Activated T-cell treated with anti-CD3 and anti-CD28 coated beads, Interleukin-2, amount 50 U/mL, for 72 hours (primary cell): ENCODE measurements at places on chromosomes 2 and 18. TPM values are rescaled to one million over a fixed set of nuclear protein-coding genes. Genes with fewer than 3 reads are reported as not detected.

IL36RN gene
- total RNA-seq, result not detected

CD28 gene
- 206 TPM for total RNA-seq

SIX3 gene
- not detected for total RNA-seq

RRM2 gene
- total RNA-seq, result 222 TPM

DNA sequence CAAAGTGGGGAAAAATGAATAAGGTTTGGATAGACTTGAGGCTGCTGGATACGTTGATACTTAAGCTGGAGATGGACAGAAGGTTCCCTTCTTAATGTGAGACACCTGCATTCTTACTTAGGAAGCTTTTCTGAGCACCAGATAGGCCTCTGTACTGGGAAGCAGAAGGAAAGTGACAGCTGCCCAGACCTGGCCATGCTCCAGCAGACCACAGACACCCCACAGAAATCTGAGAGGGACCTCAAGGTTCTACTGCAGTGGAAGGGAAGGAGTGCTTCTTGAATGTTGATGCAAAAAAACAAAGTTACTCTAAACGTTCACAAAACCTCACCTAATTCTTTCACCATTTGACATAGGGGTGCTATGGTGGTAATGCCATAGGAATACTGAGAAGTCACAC lies 642.1 kb upstream of the ID2 start:
- DNase-seq, result no peak

GRCh38 chr2:42493468-42494354 lies at the start of gene KCNG3:
KCNG3 (minus strand) TSS chr2:42493982; CDS start chr2:42493501, 481 bp downstream.
- DNase-seq, result peak; percentile 76

DNA sequence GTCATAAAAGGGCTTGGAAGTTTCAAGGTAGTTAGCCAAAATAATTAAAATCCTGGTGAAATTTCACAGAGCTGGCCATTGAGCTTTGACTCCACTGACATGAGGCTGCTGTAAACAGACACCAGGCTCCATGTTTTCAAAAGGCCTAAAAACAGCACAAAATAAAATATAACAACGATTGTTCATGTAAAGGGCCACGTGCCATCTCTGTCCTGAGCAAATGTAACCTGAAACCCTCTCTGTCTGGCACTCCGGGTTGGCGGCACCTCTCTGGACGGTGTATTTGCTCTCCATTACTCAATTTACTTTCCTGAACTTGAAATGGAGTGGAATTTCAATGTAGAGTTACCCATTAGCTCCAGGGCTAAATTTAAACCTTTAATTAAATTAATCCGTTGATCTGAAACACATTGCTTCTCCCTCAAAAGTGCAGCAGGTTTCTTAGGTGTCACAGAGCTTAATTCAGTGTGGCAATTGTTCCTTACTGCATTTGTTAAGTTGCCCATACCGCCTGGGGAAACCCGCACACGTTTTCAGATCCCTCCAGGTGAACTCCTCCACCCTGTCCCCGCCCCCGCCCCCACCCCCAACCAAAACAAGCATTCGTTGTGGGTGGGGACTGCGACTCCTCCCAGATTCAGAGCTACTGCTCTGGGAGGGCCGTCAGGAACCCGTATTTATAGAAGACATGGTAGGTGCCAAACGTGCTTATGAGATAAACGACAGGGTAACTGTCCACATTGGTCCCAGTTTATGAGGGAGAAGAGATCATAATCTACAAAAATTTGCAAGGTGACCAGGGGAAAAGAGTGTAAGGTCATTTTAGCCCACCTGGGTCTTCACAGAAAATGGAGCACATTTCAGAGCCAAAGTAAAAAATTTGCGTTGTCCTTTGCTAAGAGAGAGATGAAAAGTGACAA lies 1.2 kb upstream of the CABLES1 start:
- peak; percentile 56 for DNase-seq

GRCh38 chr18:62925031-62925688 lies 209.8 kb downstream of the PHLPP1 start:
- no peak for DNase-seq
